Activated CD8-positive, alpha-beta memory T cell treated with anti-CD3 and anti-CD28 coated beads for 48 hours (primary cell): ENCODE measurements at places on chromosomes 11 and 22.

- no peak for DNase-seq
Measured at GRCh38 chr22:17419348-17419747, 50.1 kb downstream of the CECR2 start.

GRCh38 chr11:13861411-13861810, 101.1 kb upstream of the SPON1 start:
- DNase-seq = no peak

DNA sequence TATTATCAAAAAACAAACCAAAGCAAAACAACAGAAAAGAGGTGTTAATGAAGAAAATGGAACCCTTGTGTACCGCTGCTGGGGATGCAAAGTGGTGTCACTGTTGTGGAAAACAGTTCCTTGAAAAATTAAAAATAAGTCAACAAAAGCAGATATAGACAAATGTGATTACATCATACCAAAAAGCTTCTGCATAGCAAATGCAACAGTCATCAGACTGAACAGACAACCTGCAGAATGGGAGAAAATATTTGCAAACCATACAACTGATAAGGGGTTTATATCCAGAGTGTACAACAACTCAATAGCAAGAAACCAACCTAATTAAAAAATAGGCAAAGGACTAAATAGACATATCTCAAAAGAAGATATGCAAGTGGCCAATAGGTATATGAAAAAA, 22.9 kb upstream of the CARS1 start:
- no peak for DNase-seq

GRCh38 chr11:67411785-67412152, 3.7 kb upstream of the CARNS1 start:
- DNase-seq = no peak

DNA sequence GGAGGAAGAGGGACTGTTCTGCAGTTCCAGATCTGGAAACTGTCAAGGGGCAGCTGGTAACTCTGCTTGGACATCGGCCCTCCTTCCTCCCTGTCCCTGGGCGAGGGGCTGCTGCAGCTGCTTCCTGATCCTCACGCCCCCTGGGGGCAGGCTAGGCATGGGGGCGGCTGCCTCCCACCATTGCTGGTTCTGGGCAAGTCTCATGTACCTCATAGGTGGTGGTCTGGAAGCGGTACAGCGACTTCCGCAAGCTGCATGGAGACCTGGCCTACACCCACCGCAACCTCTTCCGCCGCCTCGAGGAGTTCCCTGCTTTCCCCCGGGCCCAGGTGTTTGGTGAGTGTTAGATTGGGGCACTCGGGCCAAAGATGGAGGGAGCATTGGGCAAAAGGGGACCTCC, 5.0 kb downstream of the SNX15 start:
- DNase-seq = no peak

DNA sequence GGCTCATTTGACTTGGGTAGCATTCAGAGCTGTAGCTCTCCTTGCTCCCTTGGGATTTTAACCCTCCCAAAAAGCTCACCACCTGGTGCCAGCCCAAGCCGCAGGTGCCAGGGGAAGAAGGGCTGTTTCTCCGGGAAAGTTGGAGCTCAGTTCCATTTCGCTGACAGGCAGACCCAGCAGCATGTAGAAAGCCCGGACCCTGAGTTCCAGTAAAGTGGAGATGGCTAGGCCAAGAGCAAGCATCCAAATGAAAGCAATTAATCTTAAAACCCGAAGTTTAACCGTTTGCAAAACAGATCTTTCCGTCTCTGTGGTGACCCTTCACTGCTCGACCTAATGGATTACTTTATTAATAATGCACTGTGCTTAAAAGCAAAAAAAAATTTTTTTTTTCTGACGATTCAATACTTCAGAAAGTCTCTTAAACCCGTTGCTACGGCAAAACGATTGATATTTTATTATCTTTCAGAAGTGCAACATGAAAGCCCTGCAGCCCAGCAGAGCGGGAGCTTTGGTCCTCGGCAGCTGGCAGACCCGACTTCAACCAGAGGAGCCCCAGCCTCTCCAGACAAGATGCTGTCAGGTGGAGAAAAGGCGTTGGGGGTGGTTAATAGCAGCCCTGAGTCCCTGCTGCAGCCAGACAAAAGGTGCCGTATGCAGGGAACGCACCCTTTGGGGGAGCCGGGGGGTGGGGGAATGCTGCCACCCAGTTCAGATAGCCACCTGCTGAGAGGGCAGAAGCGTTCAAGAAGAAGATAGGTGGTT, 3.3 kb downstream of the LMO1 start:
- DNase-seq = no peak

DNA sequence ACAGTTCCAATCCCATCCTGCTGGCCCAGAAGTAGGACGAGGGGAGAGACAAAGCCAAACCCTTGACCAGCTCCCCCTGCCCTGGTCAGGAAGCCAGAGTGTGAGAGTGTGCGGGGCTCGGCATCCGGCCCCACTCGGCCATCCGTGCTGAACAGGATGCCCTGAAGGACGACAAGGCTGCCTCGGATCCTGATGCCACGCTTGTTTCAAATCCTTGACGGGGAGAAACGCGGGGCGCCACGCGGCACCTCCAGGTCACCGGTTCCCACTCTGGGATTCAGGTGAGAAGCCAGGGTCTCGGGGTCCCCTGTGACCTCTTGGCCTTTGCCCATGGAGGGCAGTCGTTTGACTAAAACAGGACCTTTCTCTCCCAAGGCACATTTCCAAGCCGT, 167.8 kb downstream of the BRD1 start:
- no peak for DNase-seq

GRCh38 chr22:23581260-23581650, 1.2 kb upstream of the IGLL1 start:
- DNase-seq = no peak

- no peak for DNase-seq
Measured at GRCh38 chr11:92707665-92708064, 261.8 kb upstream of the MTNR1B start.

- no peak for DNase-seq
Measured at GRCh38 chr22:44406341-44407170, 91.5 kb downstream of the RTL6 start.
